Right atrium auricular region (tissue), 2 donors: ENCODE measurements at places on chromosomes 11 and 22. TPM values are rescaled to one million over a fixed set of nuclear protein-coding genes. Genes with fewer than 3 reads are reported as not detected.
A peak's percentile ranks its signal among the peaks of the same experiment; 100 is the strongest.

- H3K4me1 ChIP-seq = no peaks in the 10 kb centered on the region
- no peak for DNase-seq
- no peaks in the 10 kb centered on the region for H3K36me3 ChIP-seq
- H3K4me3 ChIP-seq = no peak overlapping the region
- H3K27me3 ChIP-seq = no peaks in the 10 kb centered on the region
Observed at GRCh38 chr11:68196219-68196618, 16.9 kb downstream of the KMT5B start.

GRCh38 chr11:10181811-10182210 lies 112.2 kb downstream of the SBF2 start:
- H3K36me3 ChIP-seq = no peaks in the 10 kb centered on the region
- no peak overlapping the region for H3K4me3 ChIP-seq
- no peaks in the 10 kb centered on the region for H3K27me3 ChIP-seq
- no peak for DNase-seq

DNA sequence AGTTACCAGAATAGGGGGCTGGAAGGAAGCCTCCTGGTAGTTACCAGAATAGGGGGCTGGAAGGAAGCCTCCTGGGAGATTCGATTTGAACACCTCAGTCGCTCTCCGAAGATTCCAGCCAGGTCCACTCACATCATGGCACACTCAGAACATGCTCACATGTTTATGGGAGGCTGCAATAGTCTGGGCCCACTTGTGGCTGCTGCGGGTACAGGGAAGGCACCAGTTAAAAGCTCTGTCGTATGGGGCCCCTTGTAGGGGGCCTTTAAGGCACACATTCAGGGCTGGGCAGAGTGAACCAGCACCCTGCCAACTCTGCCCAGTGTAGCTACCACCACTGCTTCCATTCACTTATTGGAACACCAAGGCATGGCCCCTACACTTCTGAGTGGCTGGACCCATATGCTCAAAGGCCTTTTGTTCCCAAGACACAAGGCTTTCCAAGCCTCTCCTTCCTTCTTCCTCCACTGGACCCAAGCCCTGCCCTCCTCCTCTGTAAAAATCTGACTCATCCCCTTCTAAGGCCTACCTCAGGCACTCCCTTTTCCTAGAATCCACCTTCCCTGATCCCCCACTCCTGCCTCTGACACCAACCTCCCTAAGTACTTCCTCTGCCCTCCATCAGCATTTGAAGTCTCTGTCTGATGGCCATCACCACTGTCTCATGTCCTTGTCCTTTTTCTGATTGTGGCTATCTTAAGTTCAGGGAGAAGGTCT lies 28.0 kb downstream of the USP35 start:
- H3K4me1 ChIP-seq = no peaks in the 10 kb centered on the region
- peaks cover 53% of the 10 kb centered on the region for H3K36me3 ChIP-seq
- no peak overlapping the region for H3K27ac ChIP-seq

DNA sequence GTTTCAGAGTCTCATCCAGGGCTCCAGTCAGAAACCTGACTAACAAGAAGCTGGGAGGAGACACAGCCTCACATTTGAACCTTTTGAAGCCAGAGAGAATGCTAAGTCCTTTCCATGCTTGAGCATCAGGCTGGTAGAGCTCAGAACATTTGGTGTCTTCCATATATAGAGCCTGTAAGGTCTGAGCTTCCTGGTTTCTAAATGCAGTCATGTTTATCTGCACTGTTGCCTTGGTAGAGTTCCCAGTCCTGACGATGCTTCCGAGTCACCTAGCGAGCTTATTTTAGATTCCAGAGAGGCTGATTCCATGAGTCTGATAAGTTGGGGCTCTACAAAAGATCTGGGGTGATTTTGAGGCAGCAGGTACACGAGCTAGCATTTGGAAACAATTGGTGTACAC lies 68.4 kb upstream of the SORL1 start:
- no peaks in the 10 kb centered on the region for H3K36me3 ChIP-seq
- DNase-seq = no peak
- no peaks in the 10 kb centered on the region for H3K27me3 ChIP-seq
- H3K27ac ChIP-seq = peak overlapping the region; percentile 77

DNA sequence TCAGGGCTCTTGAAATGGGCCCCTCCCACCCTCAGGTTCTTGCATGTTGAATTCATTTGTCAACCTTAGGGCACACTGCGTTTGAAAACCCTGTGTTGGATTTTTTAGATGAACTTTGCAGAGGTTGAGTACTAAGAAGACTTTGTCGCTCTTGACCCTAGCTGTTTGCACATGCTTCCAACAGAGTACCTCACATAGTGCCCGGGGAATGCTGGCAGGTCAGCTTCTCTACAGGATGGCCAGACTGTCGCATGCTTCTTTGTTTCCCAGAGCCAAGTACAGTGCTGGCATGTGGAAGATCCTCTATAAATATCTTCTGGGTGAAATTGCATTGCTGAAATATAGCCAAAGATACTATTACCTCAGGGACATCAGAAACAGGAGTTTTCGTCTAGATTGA lies 59.9 kb downstream of the FAT3 start:
- no peaks in the 10 kb centered on the region for H3K4me1 ChIP-seq
- no peak overlapping the region for H3K27ac ChIP-seq
- H3K27me3 ChIP-seq = no peaks in the 10 kb centered on the region
- H3K4me3 ChIP-seq = no peak overlapping the region
- no peaks in the 10 kb centered on the region for H3K36me3 ChIP-seq

- H3K27ac ChIP-seq = no peak overlapping the region
- no peaks in the 10 kb centered on the region for H3K27me3 ChIP-seq
- H3K36me3 ChIP-seq = no peaks in the 10 kb centered on the region
- H3K4me3 ChIP-seq = no peak overlapping the region
- no peaks in the 10 kb centered on the region for H3K4me1 ChIP-seq
Observed at GRCh38 chr11:4839851-4840549, 9.0 kb downstream of the OR51S1 start.

DNA sequence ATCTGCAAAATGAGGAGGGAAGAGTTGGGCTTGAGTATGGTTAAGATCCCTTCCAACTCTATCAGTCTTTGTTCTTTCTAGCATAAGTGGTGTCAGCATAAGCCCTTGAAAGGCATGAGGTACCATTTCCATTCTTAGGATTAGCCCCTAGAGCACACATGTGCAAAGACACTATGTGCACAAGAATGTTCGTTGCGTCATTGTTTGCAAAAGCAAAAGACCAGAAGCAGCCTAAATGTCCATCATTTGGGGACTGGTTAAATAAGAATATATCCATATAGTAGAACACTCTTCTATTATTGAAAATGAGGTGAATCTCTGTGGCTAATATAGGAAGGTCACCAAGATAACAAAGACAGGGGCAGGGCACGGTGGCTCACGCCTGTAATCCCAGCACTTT lies 10.0 kb upstream of the KCTD14 start:
- no peak overlapping the region for H3K4me3 ChIP-seq
- no peaks in the 10 kb centered on the region for H3K27me3 ChIP-seq
- H3K36me3 ChIP-seq = no peaks in the 10 kb centered on the region
- peaks cover 10% of the 10 kb centered on the region for H3K4me1 ChIP-seq
- no peak for DNase-seq

GRCh38 chr11:36193290-36193619 lies 96.0 kb downstream of the COMMD9 start:
- H3K27ac ChIP-seq = no peak overlapping the region
- H3K4me3 ChIP-seq = no peak overlapping the region
- H3K27me3 ChIP-seq = no peaks in the 10 kb centered on the region
- no peak for DNase-seq
- no peaks in the 10 kb centered on the region for H3K36me3 ChIP-seq

DNA sequence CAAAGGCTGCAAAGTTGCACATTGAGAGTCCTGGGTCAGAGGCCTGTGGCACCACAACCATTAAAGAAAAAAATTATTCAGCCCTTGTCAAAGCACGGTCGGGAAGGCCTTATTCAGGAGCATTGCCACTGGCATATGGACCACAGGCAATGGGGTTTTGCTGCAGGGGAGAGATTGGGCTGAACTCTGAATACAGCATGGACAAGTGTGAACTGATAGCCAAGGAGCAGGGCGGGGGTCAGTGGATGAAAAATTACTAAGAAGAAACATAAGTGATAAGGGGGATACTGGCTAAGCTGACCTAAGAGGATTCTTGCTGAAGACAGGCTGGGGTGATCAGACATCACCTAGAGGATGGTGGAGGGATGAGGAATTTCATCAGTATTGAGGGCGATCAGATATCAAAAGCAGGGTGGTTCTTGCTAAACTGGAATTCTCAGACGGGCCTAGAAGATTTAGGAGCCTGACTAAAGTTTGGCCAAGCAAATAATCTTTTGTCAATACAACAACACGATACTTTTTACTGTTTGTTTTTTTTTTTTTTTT lies 3.3 kb upstream of the DGCR8 start:
- H3K36me3 ChIP-seq = no peaks in the 10 kb centered on the region
- no peak overlapping the region for H3K27ac ChIP-seq
- no peaks in the 10 kb centered on the region for H3K27me3 ChIP-seq
- no peak for DNase-seq

- DNase-seq = no peak
- H3K4me3 ChIP-seq = no peak overlapping the region
- peaks cover 30% of the 10 kb centered on the region for H3K36me3 ChIP-seq
- no peaks in the 10 kb centered on the region for H3K4me1 ChIP-seq
- no peaks in the 10 kb centered on the region for H3K27me3 ChIP-seq
Observed at GRCh38 chr11:75272821-75273301, 32.3 kb downstream of the TPBGL start.

GRCh38 chr11:69012092-69013008 lies 696 bp downstream of the MRGPRF start:
- H3K27ac ChIP-seq = peak overlapping the region; percentile 90
- DNase-seq = no peak
- peaks cover 61% of the 10 kb centered on the region for H3K4me1 ChIP-seq

GRCh38 chr11:7028141-7028540 lies 7.9 kb downstream of the NLRP14 start:
- no peak overlapping the region for H3K27ac ChIP-seq
- H3K27me3 ChIP-seq = no peaks in the 10 kb centered on the region
- no peak for DNase-seq
- no peak overlapping the region for H3K4me3 ChIP-seq
- H3K36me3 ChIP-seq = no peaks in the 10 kb centered on the region

DNA sequence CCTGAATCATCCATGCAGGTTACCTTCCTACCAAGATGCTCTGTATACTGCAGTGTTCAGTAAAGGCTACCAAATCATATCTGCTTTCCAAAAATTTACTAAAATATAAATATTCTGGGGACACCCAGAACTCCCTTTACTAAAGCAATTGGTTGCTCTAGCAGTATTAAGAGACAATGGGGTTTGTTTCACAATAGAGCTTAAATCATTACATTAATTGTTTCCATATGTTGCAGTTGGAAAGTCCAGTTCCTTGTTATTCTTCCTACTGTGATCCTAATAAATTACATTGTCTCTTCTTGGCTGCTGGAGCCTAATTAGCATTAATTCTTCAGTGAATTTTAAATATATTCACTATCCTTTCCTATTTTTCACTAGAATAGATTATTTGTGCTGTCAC lies 316.0 kb upstream of the MTNR1B start:
- no peak overlapping the region for H3K27ac ChIP-seq
- H3K4me1 ChIP-seq = no peaks in the 10 kb centered on the region
- no peak overlapping the region for H3K4me3 ChIP-seq

DNA sequence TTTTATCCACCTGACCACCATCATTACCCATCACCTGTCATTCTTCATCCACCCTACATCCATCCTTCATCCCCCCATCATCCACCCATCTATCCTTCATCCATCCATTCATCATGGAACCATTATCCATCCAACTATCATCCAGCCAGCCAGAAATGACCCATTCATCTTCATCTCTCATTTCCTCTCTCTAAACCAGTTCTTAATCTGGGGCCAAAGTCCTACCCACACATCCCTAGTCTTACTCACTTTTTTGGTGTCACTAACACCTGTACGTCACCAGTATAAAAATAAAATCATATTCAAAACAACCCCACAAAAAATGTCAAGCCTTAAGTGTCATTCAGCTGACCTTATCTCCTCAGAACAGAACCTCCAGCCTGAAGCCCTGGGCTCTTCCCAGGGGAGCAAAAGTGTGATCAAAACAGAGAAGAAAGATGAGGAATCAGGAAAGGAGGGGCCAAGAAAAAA lies 12.3 kb downstream of the SPI1 start:
- no peak for DNase-seq
- no peak overlapping the region for H3K27ac ChIP-seq
- H3K4me1 ChIP-seq = no peaks in the 10 kb centered on the region
- no peaks in the 10 kb centered on the region for H3K27me3 ChIP-seq

DNA sequence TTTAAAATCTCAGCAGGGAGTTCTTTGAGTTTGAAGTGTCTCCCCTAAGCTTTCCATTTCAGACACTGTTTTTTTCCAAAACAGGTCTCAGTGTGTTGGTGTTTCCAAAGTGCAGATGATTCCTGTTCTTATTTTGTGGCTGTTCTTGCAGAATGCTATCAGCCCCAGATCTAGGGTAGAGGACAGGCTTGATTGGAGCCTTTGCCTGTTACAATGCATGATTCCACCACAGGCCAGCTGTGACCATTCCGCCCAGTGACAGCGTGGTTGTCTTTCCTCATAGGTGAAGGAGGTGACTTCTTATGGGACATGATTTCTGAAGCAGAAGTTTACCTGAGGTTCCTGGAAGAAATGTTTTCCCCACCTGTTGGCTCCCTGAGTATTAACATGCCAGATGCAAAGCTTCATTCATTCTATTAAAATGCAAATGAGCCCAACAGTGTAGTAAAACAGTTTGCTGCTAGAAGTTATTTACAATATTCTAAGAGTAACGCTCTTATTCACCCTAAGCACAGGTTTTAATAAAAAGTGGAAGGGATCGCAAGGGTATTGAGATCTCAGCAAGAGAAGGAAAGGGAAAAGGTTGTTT lies 36.9 kb upstream of the BIRC3 start:
- H3K36me3 ChIP-seq = no peaks in the 10 kb centered on the region
- H3K27ac ChIP-seq = no peak overlapping the region

- H3K4me3 ChIP-seq = no peak overlapping the region
- DNase-seq = peak; percentile 66
- peaks cover 13% of the 10 kb centered on the region for H3K4me1 ChIP-seq
- H3K27me3 ChIP-seq = no peaks in the 10 kb centered on the region
- H3K27ac ChIP-seq = no peak overlapping the region
Observed at GRCh38 chr22:48089601-48090331, 1327.3 kb downstream of the TBC1D22A start.

Gene CLDN5
- 16.7 TPM for total RNA-seq

Gene CEND1
- total RNA-seq = not detected

Gene CATSPERZ
- total RNA-seq = not detected

Gene SCGB1C1
- total RNA-seq = not detected

Gene LDHAL6A
- total RNA-seq = not detected

Gene ASPHD2
- 0.11 TPM for total RNA-seq

Gene DRD2
- total RNA-seq = not detected

Gene ZC3H7B
- 33.3 TPM for total RNA-seq

Gene MAFF
- 24.8 TPM for total RNA-seq

Gene SLC35E4
- total RNA-seq = 9.1 TPM

Gene PIK3IP1
- 17.6 TPM for total RNA-seq

Gene SLC29A2
- 16.9 TPM for total RNA-seq
